AML-193 (cell line): ENCODE measurements at places on chromosomes 11 and 22.
A peak's percentile ranks its signal among the peaks of the same experiment; 100 is the strongest.

- DNase-seq = no peak
Observed at GRCh38 chr22:34973926-34974325, 92.0 kb upstream of the ISX start.

GRCh38 chr11:119441898-119442243 lies 18.9 kb upstream of the THY1 start:
- no peak for DNase-seq

DNA sequence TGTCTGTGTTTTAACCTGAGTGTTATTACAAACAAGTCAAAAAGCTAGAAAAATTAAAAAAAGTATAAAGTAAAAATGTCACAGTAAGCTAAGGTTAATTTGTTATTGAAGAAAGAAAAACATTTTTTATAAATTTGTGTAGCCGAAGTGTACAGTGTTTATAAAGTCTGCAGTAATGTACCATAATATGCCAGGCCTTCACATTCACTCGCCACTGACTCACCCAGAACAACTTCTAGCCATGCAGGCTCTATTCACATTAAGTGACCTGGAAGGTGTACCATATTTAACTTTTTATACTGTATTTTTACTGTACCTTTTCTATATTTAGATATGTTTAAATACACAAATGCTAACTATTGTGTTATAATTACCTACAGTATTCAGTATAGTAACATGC lies 14.7 kb upstream of the FDX1 start:
- DNase-seq = no peak

DNA sequence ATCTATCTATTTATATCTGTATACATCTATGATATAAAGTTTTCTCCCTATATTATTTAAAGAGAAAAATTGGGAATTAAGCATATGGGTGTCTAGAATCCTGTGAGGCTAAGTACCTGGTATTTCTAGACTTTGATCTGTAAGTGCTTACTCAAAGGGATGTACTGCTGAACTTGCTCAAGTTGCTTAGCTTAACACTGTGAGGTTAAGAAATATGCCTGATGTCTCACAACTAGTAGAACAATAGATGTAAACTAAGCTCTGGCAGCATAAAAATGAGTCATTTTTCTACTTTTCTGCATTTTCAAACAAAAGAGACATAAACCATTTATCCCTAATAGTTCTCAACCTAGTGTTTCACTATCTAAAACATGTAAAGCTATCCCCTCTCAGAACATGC lies 744.4 kb upstream of the ANO3 start:
- DNase-seq = no peak

- DNase-seq = peak; percentile 53
Observed at GRCh38 chr11:112195951-112196351, 20.6 kb downstream of the BCO2 start.

DNA sequence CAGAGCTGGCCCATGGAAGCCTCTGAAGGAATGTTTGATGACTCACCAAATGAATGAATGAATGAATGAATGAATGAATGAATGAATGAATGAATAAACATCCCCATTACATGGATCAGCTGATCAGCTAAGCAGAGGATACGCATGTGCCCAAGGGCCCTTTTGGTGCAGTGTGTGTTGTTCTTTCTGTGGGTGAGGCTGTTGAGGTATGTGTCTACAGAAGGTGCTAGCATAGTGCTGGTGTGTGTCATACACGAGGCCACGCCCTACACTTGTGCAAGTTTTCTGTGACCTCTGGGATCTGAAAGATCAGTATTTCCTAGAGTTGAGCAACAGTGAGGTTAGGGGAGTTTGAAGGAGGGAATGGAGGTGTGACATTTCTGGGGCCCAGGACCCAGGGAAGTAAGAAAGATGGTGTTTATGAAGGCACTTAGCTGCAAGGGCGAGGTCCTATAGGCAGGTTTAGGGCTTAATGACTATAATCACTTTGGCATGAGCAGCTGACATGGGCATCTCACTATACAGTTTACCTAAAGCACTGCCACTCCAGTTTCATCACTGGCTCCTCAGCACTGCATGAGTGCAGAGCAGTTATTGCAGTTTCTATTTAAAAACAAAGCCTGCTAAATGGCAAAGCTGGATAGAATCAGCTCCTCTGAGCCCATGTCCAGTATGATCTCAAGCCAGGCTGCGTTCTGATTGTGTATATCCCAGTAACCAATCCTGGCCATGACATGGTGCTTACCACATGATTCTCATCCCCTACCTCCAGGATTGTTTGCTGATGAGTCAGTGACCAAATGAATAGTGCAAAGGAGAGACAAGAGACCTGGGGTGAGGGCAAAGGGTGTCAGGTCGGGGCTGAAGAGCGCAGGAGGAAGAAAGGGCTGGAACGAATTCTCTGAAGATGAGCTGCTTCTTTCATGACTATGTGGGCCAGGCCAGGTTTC lies 36.4 kb upstream of the E2F8 start:
- peak; percentile 71 for DNase-seq

DNA sequence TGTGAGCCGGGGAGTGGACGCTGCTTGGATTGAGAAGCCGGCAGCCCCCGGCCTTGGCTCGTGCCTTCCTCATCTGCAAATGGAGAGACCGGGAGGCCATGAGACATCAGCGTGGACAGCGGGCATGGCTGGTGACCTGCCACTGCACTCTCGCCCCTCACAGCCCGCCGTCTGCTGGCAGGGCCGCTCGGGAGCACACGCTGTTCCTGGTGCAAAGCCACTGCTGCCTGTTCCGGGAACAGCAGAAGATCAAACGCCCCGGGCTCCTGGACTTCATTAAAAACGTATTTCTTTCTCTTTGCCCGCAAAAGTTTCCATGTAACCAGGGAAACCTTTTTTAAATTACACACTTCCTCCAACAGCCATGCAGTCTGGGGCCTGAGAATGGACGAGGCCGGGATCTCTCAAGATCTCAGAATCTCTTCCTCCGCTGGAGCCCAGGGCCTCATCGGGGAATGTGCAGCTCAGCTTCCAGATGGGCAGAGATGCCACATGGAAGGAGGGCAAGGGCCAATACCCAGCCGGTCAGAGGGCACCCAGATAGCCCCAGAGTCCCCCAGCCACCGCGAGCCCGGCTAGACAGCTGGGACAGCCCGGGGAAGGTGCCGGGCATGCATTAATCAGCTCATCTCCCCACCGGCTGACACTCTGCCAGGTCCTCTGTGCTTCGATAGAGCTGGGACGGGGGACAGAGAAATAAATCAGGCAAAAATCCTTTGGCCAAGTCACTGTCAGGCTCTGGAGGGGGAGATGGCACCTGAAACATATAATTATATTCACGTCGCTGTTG lies 62.8 kb upstream of the PRR5 start:
- DNase-seq = no peak

GRCh38 chr11:88353835-88354496 lies 16.4 kb upstream of the CTSC start:
- no peak for DNase-seq

DNA sequence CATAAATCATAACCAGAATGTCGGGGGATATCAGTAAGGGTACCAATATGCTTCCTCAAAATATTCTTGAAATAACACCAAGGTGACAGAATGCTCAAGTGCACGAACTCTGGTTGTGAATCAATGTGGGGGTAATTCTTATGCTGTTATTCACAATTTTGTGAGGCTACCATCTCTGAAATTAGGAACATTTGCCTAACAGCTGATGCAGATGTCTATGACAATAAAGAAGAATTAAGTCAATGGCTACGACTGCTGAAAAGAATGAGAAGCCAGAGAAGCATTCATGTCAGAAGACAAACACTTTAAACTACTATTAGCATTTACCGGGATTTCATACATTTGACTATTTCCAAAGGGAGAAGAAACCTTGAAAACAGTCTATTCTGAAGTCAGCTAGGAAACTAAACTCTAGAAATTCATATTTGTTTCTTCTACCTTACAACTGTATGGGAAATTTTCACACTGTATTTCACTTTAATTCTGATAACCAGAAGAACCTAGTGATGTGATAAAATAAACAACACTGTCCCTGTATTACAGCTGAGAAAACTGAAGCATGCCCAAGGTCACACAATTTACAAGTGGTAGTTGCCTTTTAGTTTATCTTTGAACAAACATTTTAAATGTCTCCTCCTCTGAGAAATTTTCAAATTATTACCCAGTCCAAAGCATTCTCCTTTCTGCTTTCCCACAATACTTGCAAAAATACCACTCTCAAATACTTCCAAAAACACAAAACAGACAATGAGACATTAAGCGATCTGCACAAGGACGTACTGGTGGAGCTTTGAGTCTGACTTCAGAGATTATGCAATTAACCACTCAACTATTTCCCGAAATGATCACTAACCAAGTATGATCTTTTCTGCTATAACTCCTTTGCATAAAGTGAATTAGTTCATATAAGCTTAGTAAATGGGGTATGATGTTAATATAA lies 18.0 kb upstream of the ARHGAP32 start:
- peak; percentile 27 for DNase-seq

DNA sequence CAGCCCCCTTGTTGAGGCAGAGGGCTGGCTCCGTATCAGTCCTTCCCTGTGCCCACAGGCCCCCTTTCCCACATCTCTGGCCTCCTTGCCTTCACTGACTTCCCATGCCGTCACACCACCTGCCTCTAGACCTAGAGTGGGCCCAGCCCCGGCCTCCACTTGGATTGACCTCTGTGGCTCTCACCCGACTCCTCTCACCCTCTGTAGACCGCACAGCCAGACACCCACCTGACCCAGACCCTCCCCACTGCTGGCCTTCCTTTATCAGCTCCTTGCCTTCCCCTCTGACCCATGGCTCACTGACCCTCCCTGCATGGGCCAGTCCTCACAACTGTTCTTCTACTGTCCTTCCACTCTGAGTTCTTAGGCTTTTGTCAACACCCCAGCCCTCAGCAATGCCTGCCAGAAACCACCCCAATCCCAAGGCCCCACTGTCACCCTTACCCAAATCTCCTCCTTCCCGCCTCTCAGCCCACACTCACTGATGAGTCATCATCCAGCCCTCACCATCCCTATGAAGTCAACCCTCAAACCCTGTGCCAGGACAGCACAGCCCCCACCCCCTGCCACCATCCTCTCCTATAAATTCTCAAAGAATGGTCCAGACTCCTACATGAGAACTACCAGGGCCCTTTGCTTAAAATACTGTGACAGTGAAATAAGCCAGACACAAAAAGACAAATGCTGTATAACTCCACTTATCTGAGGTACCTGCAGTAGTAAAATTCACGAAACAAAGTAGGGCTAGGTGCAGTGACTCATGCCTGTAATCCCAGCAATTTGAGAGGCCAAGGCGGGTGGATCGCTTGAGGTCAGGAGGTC lies 53.4 kb downstream of the SCGB1A1 start:
- no peak for DNase-seq

DNA sequence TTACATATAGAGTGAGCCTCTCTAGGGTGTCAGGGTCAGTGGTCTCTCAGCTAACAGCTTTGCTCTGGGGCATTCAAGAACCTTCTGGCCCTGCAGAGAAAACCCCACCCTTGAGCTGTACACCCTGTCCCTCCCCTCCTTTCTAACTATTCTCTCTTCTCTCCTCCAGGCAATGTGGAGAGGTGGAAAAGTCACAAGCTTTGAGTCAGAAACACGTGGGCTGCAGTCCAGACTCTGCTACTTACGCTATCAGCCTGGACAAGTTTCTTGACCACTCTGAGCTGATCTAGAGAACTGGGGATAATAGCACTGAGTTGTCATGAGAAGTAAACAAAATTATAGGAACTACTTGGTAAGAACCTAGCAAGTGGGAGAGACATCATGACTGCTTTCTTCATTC lies 10.7 kb upstream of the FAM83F start:
- no peak for DNase-seq

DNA sequence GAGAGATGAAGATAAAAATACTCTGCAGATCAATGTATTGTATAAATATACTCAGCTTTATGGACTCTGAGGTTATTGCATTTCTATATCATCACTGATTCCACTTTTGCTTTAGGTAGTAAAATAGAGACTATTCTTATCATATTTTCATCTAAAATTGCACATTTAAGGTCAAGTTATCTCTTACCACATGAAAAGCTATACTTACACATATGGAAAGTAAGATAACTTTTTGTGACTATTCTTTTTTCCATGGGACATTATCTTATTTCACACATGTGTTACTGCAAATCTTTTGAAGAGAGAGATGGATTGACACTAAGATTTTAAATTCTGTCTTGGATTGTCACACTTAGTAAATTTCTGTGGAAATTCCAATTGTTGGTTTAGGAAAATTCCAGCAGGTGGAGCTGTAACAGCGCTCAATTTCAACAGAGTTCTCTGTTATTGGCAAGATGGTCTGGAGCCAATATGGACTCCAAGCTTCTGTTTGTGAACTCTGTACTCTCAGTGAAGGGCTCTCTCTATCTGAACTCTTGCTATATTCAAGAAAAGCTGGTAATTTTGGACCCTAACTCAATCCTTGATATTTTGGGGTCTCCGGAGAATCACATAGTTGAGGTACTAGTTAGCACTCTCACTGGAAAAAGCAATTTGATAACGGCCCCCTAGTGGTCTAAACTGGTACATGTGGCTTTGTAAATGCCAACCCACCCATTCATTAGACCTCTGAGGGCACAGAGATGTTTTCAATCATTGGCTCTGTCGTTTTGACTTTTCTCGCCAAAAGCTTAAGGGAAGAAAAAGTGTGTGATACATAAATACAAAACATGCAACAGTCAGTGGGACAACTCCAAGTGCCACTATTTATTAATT lies 429.7 kb downstream of the ETS1 start:
- peak; percentile 65 for DNase-seq

GRCh38 chr11:132590986-132591385 lies 941.3 kb downstream of the OPCML start:
- no peak for DNase-seq

- no peak for DNase-seq
Observed at GRCh38 chr11:69368119-69368880, 74.3 kb downstream of the MYEOV start.

- DNase-seq = no peak
Observed at GRCh38 chr11:19018901-19019300, 41.6 kb downstream of the MRGPRX2 start.

GRCh38 chr11:66856496-66857233 lies at the start of gene LRFN4:
Gene LRFN4, plus strand, starts transcription at chr11:66857064. Its CDS starts 681 bp downstream, at chr11:66857745.
- peak; percentile 68 for DNase-seq

- no peak for DNase-seq
Observed at GRCh38 chr11:7677071-7677470, 3.8 kb upstream of the CYB5R2 start.

GRCh38 chr11:25163421-25163820 lies 666.6 kb downstream of the LUZP2 start:
- no peak for DNase-seq
